Anterior cingulate cortex (tissue), 58 donors: ENCODE measurements at places on chromosomes 6 and 20.

DNA sequence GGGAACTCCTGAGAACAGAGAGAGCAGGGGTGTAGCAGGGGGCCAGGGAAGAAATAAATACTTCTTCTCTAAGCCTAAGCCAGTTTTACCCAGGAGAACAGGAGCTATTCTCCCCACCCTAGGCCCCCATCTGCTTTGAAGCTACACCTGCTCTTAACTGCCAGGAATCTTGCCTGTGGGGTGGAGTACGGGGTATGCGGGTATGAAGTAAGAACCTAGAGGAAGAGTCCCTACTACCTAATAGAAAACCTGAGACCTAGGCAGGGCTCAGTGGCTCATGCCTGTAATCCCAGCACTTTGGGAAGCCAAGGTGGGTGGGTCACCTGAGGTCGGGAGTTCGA, 1.5 kb downstream of the SLC29A1 start:
- DNase-seq, result no peak

DNA sequence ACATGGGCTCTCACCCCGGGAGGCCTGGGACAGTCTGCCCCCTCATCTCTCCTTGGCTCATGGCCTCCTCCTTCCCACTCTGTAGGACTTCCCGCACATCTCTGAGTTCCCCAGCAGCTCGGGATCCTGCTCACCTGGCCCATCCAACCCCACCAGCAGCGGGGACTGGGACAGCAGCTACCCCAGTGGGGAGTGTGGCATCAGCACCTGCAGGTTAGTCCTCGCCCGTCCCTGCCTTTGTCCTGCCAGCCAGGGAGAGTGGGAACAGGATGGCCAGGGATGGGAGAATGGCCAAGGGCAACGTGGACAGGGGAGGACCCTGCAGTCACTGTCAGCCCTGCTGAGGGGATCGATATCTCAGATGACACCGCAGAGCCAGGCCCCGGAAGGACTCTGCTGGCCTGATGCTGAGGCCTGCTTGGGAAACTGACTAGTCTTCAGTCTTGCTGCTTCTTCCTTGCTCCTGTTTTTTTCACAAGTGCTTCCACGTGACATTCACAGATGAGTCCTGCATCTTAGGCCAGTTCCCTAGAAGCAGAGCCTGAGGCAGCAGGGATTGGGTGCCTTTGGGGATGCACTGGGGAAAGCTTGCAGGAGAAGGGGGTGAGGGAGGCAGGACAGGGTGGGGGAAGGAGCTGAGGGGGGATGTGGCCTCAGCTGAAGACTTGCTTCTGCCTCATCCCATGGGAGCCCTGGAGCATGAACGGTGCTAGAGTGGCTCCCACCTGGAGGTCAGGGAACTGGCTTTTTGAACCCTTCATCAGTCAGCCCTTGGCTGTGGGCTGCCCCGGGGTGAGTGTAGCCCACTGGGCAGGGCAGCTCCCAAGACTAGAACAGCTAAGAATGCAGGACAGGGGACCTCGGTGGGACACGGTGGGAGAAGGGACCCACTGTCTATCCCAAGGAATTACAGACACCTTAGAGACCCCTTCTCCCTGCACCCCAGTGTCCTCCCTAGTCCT, 120.1 kb downstream of the JPH2 start:
- DNase-seq, result no peak

DNA sequence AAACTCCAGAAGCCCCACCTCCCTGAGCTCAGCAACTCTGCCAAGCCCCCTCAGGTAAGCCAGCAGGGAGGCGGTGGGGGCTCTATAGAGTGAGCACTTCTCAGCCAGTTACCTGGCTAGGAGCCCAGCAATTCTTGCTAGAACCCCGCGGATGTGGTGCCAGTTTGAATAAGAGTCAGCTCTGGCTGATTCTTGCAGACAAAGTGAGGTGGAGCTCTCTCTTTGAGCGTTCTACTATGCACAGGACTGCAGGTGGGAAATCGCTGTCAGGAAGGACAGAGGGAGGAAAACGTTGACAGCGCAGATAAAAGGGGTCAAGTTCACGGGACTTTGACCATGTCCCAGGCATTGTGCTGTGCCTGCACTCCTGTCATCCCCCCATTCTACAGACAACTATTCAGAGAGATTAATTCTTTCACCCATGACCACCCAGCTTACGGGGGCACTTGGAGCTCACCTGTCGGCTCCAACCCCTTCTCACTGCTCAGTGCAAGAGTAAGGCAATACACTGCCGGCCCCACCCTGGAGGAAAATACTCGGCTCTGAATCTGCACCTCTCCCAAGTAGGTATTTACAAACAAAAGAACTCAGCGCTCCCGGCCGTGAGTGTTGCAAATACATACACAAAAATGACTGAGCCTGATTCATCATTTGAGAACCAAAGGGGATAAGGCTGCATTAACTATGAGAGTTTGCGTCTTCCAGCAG, 92.9 kb downstream of the ANKRD60 start:
- no peak for DNase-seq

DNA sequence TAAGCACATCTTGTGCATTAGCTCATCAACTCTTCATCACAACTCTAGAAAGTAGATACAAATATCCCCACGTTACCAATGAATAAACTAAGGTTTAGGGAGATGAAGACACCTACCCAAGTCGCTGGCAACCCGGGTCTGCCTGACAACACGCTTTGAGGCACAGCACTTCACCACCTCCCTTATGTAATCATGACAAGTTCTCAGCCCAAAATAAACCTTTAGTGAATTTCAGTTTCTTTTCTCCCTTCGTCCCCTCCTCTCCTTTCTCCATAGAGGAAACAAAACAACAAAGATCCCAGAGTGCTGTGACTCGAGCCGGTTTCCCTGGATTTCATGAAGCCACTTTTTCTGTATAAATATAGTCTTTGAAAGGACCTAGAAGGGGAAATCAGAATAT, 105.4 kb downstream of the MAFB start:
- DNase-seq, result no peak

DNA sequence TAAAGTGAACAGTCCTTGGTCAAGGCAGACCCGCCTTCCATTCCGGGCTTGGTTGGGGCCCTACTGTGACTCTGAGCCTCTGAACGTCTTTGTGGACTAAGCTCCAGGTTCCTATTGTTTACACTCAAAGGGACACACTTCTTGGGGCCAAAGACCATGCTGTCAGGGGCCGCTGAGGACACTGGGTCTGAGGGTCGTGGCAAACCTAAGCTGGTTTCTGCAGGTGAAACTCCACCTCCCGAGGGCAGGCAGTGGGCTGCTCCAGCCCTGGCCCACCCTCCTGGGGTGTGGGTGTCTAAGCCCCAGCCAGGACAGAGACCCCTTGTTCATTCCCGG, 43.1 kb downstream of the DSTN start:
- DNase-seq, result no peak

- no peak for DNase-seq
Observed at GRCh38 chr6:32116674-32117073, 7.5 kb upstream of the TNXB start.

- DNase-seq, result peak; percentile 77
Observed at GRCh38 chr6:79630883-79631692, at the start of gene SH3BGRL2. Gene SH3BGRL2, plus strand, starts transcription at chr6:79631329. Its CDS starts 133 bp downstream, at chr6:79631462.

DNA sequence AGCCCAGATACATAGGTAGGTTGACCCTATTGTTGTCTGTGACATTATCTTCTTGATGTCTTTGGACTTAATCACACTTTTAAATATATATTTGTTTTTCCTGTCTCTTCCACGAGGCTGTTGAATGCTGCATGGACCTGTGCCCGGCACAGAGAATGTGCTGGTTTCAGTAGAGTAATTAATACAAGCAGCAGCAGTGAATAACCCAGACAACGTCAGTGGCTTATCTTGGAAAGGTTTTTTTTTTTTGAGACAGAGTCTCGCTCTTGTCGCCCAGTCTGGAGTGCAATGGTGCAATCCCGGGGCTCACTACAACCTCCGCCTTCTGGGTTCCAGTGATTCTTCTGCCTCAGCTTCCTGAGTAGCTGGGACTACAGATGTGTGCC, 108.2 kb downstream of the CDH26 start:
- no peak for DNase-seq

DNA sequence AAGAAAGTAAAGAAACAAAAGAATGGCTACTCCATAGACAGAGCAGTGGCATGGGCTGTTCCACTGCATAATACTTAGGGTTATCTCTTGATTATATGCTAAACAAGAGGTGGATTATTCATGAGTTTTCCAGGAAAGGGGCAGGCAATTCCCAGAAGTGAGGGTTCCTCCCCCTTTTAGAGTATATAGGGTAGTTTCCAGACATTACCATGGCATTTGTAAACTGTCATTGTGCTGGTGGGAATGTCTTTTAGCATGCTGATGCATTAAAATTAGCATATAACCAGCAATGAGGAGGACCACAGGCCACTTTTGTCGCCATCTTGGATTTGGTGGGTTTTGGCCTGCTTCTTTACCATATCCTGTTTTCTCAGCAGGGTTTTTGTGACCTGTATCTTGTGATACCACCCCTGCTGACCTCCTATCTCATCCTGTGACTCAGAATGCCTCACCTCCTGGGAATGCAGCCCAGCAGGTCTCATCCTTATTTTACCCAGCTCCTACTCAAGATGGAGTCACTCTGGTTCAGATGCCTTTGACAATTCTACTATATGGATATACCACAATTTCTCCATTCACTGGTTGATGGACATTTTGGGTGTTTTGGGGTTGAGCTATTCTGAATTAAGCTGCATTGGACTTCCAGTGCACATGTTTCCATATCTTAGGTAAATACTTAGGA, 280.6 kb downstream of the FARS2 start:
- no peak for DNase-seq

GRCh38 chr6:8731874-8732273, 296.5 kb upstream of the SLC35B3 start:
- no peak for DNase-seq

- DNase-seq, result no peak
Observed at GRCh38 chr6:32462609-32463008, 22.9 kb downstream of the HLA-DRA start.

DNA sequence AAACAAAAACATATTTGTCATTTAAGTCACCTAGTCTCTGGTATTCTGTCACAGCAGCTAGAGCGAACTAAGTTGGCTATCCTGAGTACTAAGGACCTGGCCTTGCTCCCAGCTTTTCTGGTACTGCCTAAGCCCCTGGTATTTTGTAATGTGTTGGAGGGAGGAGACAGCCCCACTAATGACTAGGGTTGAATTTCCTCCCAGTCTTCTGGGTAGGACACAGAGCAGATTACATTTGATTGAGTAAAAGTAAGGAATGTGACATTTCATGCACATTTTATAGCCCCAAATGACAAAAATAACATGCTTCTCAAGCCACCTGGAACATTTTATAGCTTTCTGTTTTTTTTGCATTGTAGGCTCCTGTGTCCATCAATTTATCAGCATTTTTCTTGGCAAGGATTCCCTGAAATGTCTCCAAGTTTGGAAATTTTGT, 47.9 kb upstream of the DDR1 start:
- DNase-seq, result no peak
